Trophoblast cell (in vitro differentiated cells and primary cell): ENCODE measurements at places on chromosomes 1 and 21.

- peak; percentile 78 for DNase-seq
These were observed 1.4 kb upstream of the C1QC start for GRCh38 chr1:22641906-22642636.

- no peak for DNase-seq
These were observed 13.9 kb downstream of the COL9A2 start for GRCh38 chr1:40303051-40303771.

DNA sequence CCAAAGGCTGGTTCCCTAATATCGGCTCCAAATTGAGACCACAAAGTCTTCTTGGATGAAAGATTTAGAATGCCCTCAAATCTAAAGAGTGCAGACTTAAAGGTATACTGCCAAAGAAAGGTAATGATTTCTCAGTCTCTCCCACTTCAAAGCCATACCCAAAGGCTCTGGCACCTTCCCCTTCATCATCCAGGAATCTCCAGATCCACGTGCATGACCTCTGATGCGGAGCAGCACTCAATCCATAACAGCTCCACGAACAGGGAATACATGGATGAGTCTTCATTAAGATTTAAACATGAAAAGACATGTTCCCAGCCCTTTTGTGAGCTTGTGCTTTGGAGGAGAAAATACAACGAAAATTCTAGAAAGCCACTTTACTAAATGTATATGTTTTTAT is 453.9 kb downstream of the DSCAM start:
- DNase-seq = no peak

- DNase-seq = no peak
These were observed 68.3 kb downstream of the CAPZB start for GRCh38 chr1:19416921-19417470.

- peak; percentile 81 for DNase-seq
These were observed 4.5 kb downstream of the AIM2 start for GRCh38 chr1:159071970-159072582.

- no peak for DNase-seq
These were observed 18.9 kb upstream of the OR10J5 start for GRCh38 chr1:159554696-159555095.

GRCh38 chr1:7983086-7983778 is 21.7 kb downstream of the PARK7 start:
- DNase-seq = no peak

DNA sequence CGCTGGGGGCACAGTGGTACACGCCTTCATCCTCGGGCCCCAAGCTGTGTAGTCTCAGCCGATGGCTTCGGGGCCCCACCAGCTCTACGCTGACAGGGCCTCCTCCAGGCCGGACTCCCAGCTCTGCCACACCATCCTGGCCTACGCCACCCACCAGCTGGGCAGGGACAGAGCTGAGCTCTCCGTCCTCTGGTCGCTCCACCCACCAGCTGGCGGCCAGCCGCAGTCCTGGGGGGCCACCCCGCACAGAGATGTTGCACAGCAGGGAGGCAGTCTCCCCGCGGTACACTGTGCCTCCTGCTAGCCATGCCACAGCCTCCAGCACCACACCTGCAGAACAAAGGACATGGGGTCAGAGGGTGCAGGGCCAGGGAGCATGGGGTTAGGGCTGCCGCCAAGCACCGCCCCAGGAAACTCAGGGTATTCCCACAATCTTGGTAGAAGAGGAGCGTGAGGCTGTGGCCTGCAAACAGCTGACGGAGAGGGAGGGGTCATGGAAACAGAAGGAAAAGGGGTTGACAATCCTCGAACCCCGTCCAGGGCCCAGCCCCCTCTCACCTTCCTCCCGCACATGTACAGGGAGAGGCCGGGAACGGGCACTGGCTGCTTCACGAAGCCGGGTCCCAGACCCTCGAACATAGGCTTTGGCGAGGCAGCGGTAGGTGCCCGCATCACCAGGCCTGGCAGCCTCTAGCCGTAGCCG is 5.9 kb downstream of the IGSF8 start:
- DNase-seq = no peak
